ENCODE measurements at places on chromosomes 16 and 17. TPM values are rescaled to one million over a fixed set of nuclear protein-coding genes. Genes with fewer than 3 reads are reported as not detected.

The ABCC1 gene
- 168 TPM for total RNA-seq

The GAST gene
- not detected for total RNA-seq

The TP53TG3D gene
- 1.6 TPM for total RNA-seq

The OR3A3 gene
- total RNA-seq, result under 0.01 TPM

DNA sequence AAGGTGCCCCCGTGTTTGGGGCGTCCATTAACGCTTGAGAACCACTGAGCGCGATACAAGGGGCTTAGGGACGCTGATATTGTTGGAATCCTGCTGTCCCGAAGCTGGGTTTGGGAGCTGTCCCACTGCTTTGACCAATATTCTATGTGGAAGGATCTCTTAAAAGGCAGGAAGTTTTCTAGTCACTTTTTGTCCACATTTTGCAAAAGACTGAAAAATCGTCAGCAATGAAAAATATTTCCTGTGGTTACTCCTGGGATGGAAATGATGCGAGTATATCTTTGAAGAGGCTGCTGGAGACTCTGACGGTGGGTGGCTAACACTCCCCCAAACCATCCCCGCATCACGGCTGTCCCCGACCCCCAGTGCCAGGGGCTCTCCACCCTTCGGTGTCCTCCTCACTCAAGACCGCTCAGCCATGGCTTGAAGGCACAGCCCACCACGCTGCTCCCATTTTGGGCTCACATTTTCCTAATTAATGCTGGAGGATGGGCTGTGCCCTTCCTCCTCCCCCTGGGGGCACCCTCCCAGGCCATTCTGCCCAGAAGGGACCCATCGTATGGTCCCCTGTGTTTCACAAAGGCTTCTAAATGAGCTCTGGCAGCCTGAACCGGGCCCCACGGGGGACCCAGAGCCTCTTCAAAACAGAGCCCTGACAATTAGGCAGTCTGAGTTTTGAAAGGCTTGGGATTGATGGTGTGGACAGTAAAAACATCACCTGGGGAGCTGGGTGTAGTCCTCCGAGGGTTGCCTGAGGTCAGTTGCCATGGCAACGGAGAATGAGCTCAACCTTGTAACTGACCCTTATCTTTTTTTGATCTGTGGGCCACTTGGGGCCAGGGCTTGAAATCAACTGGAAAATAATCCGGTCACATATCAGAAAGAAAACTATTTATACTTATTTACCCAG lies 158.6 kb downstream of the C16orf78 start:
- DNase-seq, result no peak

GRCh38 chr16:8908810-8909468 lies 26.8 kb downstream of the LITAFD start:
- DNase-seq, result no peak
